ENCODE measurements at places on chromosomes 2 and 18.
A peak's percentile ranks its signal among the peaks of the same experiment; 100 is the strongest.

DNA sequence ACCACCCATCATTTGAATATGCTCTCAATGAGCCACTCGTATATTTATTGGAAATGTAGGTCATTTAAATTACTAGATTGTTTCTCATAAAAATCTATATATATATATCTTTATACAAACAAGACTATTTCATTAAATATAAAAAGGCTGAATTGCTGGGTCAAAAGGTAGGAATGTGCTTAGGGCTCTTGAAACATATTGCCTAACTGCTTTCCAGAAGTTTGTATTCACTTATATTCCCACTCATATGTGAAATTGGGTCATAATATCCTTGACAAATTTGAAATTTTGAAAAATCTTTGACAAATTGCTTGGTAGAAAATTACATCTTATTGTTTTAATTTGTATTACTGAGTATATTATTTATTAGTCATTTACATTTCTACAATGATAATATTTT, 999.8 kb upstream of the CDH2 start:
- H3K27me3 ChIP-seq: no peaks in the 10 kb centered on the region
- H3K36me3 ChIP-seq: no peaks in the 10 kb centered on the region
- no peak overlapping the region for H3K27ac ChIP-seq
- no peaks in the 10 kb centered on the region for H3K4me1 ChIP-seq

DNA sequence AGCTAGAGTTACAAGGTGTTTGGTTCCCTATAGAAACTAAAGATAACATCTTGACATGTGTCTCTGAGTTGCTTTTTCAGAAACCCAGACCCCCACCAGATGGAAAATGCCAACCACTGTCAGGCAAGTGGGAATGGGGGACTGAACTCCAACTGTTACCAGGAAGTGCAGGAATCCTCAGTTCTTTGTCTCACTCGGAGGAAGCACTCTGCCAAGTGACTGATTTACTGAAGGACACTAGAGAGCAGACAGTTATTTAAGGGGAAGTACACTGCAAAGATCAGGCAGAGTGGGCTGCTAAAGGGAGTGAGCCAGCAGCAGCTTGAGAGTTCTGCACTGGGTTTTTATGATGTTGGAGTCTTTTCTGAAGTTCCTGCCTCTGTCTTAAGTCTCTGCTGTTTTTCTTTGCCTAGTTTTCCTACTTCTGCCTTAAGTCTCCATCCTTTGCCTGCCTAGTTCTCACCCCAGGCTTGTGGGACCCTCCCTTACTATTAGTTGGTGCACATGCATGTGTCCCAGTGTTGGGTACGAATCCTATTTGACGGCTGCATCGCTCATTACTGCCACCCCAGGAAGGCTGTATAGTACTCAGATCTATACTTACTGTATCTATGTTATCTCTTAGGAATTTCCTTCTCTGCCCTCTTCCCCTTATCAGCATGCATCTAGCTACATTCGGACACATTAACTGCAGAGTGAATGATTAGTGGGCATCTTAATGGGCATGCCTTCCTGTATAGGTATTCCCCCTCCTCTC, 97.1 kb downstream of the TEX51 start:
- H3K36me3 ChIP-seq: no peaks in the 10 kb centered on the region
- no peaks in the 10 kb centered on the region for H3K4me1 ChIP-seq
- H3K27me3 ChIP-seq: peaks cover 4% of the 10 kb centered on the region
- H3K4me3 ChIP-seq: no peak overlapping the region

GRCh38 chr2:98419544-98419943, 25.1 kb upstream of the INPP4A start:
- H3K36me3 ChIP-seq: peaks cover 5% of the 10 kb centered on the region
- peaks cover 14% of the 10 kb centered on the region for H3K4me1 ChIP-seq
- H3K27me3 ChIP-seq: no peaks in the 10 kb centered on the region
- H3K27ac ChIP-seq: no peak overlapping the region

GRCh38 chr2:229642371-229642770, 72.0 kb downstream of the DNER start:
- no peak for DNase-seq
- peaks cover 4% of the 10 kb centered on the region for H3K27me3 ChIP-seq
- no peaks in the 10 kb centered on the region for H3K4me1 ChIP-seq
- no peak overlapping the region for H3K27ac ChIP-seq
- H3K36me3 ChIP-seq: no peaks in the 10 kb centered on the region
- no peak overlapping the region for H3K4me3 ChIP-seq

GRCh38 chr18:28176948-28177827, at the start of gene CDH2:
Gene CDH2, minus strand, starts transcription at chr18:28177130. Its CDS starts 108 bp downstream, at chr18:28177022.
- H3K27ac ChIP-seq: no peak within 1 kb of the TSS
- peak within 1 kb of the TSS; percentile 57 for H3K4me3 ChIP-seq
- H3K36me3 ChIP-seq: peaks cover 6% of the 10 kb centered on the region
- H3K27me3 ChIP-seq: peaks cover 46% of the 10 kb centered on the region

DNA sequence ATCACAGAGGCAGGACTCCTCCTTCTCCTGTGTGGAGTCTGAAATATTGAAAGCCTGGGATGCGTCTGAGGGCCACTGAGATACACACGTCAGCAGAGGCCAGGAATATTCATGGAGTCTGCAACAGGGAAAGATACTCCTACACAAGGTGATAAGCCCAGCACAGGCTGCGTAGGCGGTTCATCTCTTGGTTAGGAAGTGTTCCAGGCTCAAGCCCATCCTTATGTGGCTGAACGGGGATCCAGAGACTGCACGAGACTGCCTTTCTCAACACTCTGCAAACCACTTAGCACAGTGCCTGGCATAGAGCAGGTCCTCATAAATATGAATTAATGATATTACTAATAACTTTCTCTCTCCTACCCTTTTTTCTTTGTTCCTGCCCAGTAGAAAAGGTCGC, 29.2 kb upstream of the AGPS start:
- H3K27me3 ChIP-seq: no peaks in the 10 kb centered on the region
- no peak overlapping the region for H3K4me3 ChIP-seq
- no peaks in the 10 kb centered on the region for H3K4me1 ChIP-seq
- H3K27ac ChIP-seq: no peak overlapping the region

- H3K27me3 ChIP-seq: no peaks in the 10 kb centered on the region
- H3K27ac ChIP-seq: peak overlapping the region; percentile 99
- H3K4me1 ChIP-seq: peaks cover 62% of the 10 kb centered on the region
These were observed 545 bp downstream of the GTF3C2 start for GRCh38 chr2:27356056-27356381.

DNA sequence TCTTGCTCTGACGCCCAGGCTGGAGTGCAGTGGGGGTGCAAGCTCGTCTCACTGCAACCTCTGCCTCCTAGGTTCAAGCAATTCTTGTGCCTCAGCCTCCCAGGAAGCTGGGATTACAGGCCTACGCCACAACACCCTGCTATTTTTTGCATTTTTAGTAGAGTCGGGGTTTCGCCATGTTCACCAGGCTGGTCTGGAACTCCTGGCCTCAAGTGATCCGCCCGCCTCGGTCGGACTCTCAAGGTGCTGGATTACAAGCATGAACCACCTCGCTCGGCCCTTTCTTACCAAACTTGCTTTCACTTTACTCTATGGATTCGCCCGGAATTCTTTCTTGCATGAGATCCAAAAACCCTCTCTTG, 3.1 kb upstream of the FZD5 start:
- H3K4me1 ChIP-seq: peaks cover 20% of the 10 kb centered on the region
- H3K27ac ChIP-seq: no peak overlapping the region
- H3K36me3 ChIP-seq: no peaks in the 10 kb centered on the region

- H3K4me3 ChIP-seq: no peak overlapping the region
- no peaks in the 10 kb centered on the region for H3K36me3 ChIP-seq
- no peak overlapping the region for H3K27ac ChIP-seq
- H3K27me3 ChIP-seq: no peaks in the 10 kb centered on the region
- H3K4me1 ChIP-seq: peaks cover 14% of the 10 kb centered on the region
These were observed 340.5 kb downstream of the PARD3B start for GRCh38 chr2:204885747-204886146.

GRCh38 chr2:33788044-33788443, 188.9 kb upstream of the FAM98A start:
- H3K4me3 ChIP-seq: no peak overlapping the region
- H3K4me1 ChIP-seq: no peaks in the 10 kb centered on the region
- H3K36me3 ChIP-seq: no peaks in the 10 kb centered on the region
- no peak overlapping the region for H3K27ac ChIP-seq
- H3K27me3 ChIP-seq: peaks cover 2% of the 10 kb centered on the region

DNA sequence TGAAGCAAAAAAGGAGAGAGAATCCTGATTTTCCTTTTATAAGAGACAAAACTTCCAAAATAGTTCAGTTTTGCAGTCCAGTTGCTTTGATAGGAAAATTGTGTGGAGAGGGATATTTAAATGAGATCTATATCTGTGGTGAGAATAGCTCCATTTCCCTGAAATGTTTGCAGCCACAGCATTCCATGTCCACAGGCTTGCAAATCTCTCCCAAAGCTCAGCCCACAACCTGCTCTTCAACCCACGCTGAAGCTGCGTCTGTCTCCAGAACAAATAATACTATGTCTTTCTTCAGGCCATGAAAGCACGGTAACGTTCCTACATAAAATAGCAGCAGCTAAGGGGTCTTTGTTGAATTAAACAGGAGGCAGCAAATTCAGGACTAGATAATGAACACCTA, 31.8 kb downstream of the TMEM17 start:
- H3K4me3 ChIP-seq: no peak overlapping the region
- no peak for DNase-seq
- no peaks in the 10 kb centered on the region for H3K36me3 ChIP-seq

DNA sequence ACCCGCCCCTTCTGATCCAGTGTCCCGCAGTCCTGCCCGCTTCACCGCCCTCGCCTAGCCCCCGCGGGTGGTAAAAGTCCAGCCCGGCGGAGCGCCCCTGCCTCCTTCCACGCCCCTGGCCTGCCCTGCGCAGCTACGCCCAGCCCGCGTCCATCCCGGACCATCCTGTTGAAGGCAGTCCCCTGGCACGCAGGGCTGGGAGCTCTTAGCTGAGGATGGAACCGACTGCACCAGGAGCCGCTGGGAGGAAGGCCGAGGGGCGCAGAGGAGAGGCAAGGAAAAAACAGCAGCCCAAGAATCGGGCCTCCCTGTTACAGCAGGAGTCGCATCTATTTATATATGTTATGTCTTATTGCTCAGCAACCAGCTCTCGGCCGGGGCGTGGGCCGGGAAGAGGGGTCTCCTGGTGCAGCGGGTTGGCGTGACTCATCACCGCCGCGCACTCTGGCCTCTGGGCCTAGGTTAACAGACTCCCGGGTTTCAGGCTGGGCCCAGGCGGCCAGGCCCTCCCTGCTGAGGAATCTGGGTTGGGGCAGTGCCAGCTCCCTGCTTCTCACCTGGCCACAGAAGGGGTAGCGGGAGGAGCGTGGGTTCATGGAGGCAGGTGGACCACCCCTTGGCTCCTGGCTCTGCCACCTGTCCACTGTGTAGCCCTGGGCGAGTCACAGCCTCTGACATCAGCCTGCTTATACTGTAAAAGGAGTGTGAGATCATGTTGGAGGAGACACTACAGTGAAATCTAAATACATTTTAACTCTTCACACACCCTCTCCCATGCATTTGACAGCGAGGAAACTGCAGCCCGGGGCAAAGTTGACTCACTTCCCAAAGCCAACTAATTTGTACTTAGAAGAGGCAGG, 13.4 kb upstream of the MAP3K2 start:
- no peak for DNase-seq
- peaks cover 9% of the 10 kb centered on the region for H3K4me1 ChIP-seq
- no peak overlapping the region for H3K27ac ChIP-seq
- peaks cover 2% of the 10 kb centered on the region for H3K27me3 ChIP-seq
- H3K4me3 ChIP-seq: no peak overlapping the region

GRCh38 chr2:190181123-190181669, 118.7 kb upstream of the MSTN start:
- no peak overlapping the region for H3K27ac ChIP-seq
- H3K4me3 ChIP-seq: peak overlapping the region; percentile 42
- peaks cover 24% of the 10 kb centered on the region for H3K27me3 ChIP-seq
- DNase-seq: no peak

GRCh38 chr2:63189026-63189425, 138.4 kb downstream of the OTX1 start:
- H3K36me3 ChIP-seq: peaks cover 15% of the 10 kb centered on the region
- no peaks in the 10 kb centered on the region for H3K4me1 ChIP-seq
- no peak overlapping the region for H3K27ac ChIP-seq
- no peak for DNase-seq

DNA sequence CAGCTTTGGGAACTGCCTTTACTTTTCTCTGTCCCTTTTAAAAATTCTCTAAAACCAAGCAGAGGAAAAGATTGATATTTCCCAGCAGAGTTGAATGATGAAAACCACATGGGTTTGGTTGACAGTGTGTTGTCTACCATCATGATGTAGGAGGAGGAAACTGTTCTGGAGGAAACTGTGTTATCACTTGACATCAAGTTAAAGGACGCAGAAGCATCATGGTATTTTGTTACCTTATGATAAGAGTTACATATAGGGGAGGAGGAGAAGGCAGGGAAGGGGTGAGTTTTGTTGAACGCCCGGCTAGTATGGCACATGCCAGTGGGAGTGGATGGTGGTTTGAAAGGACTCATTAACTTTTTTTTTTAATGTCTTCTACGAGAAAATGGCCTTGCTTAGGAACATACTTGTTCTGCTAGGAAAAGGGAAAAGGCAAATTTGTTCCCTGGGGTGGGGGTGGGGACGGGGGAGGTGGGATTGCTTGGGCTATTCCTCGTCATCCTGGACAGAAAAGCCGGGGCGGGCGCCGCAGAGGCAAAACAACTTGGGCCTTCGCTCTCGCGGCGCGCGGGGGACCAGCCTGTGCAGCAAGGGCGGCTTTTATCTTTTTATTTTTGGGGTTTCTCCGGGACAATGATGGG, 766 bp downstream of the TMEM17 start:
- DNase-seq: peak; percentile 5
- no peak overlapping the region for H3K27ac ChIP-seq
- H3K4me1 ChIP-seq: peaks cover 7% of the 10 kb centered on the region
- peaks cover 24% of the 10 kb centered on the region for H3K27me3 ChIP-seq

DNA sequence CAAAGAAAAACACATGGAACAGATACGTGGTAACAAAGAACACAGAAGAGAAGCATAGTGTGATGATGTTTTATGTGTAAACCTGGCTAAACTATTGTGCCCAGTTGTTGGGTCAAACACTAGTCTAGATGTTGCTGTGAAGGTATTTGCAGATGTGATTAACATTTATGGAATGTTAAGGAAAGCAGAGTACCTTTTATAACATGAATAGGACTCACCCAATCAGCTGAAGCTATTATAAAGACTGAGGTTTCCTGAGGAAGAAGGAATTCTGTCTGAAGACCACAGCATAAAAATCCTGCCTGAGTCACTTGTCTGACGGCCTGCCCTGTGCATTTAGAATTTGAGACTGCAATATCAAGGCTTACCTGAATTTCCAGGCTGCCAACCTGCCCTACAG, 253.1 kb downstream of the DYM start:
- peaks cover 5% of the 10 kb centered on the region for H3K4me1 ChIP-seq
- no peak overlapping the region for H3K4me3 ChIP-seq
- H3K27me3 ChIP-seq: no peaks in the 10 kb centered on the region
- DNase-seq: no peak
- H3K27ac ChIP-seq: no peak overlapping the region
